ENCODE measurements at places on chromosomes 2 and 18. TPM values are rescaled to one million over a fixed set of nuclear protein-coding genes. Genes with fewer than 3 reads are reported as not detected.

GRCh38 chr2:25885933-25886332 lies 7.6 kb upstream of the ASXL2 start:
- DNase-seq = no peak

- DNase-seq = no peak
Observed at GRCh38 chr2:219713110-219713509, 85.7 kb downstream of the SLC4A3 start.

GRCh38 chr2:55136138-55136541 lies 85.9 kb upstream of the RTN4 start:
- DNase-seq = no peak

Gene SP9
- total RNA-seq = not detected

DNA sequence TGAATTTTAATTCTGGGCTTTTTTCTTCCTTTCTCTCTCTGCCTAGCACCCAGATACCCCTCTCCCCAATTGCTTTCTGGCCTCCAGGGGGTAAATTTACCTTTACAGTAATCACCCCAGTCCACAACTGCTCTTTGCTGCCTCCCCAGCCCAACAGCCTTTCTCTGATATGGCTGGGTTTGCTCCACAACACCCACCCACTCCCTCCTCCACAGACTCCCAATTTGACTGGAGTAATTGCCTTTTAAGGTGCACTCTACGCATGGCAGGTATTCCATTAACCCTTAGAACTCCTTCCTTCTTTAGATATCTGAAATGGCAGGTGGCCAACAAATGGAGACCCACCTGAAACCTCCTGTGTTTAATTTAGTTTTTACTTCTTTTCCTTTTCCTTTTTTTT lies 3.6 kb downstream of the CELF4 start:
- no peak for DNase-seq

GRCh38 chr2:38978296-38978903 lies 88.7 kb downstream of the ARHGEF33 start:
- DNase-seq = no peak

GRCh38 chr2:40360652-40361051 lies 91.2 kb downstream of the SLC8A1 start:
- DNase-seq = no peak

GRCh38 chr2:72013726-72014125 lies 133.9 kb downstream of the CYP26B1 start:
- no peak for DNase-seq

- no peak for DNase-seq
Observed at GRCh38 chr2:51107841-51108240, 75.9 kb upstream of the NRXN1 start.

DNA sequence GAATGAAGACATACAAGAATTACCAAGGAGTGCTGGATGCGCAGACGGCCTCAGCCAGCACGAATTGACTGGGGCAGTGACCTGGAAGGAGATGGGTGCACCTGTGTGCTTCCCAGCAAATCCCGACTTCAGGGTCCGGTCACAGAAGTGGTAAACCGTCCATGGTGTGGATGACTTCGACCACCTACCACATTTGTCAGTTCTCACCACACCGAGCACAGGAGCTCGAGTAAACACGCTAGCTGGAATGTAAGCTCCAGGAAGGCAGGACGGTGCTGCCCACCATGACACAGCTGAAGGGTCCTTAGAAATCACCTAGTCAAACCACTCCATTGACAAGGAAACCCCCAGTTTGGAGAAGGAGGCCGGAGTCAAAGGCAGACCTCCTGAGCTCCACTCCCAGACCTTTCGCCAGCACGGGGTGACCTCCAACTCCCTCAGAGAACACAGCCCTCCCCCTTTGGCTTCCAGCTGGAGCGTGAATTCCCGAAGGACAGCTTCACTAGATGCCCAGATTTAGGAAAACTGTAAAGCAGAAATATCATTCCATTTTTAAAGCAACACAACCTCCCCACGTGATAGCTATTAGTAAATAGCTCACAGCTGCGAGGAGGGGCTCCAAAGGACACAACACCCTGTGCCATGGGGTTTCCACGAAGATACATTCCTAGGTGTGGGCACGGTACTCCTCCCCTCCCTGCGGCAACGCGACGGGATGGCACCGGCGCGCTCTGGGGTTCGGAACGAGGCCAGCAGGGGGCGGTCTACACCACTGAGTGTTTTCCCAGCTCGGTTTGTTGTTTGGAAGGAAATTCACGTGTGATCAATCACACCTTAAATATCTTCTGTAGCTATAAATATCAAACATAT lies 34.1 kb upstream of the GNAL start:
- DNase-seq = peak; percentile 87

- DNase-seq = no peak
Observed at GRCh38 chr2:98541906-98542305, 66.4 kb downstream of the COA5 start.

Gene DSEL
- 12.2 TPM for total RNA-seq

GRCh38 chr18:9834551-9834950 lies 51.2 kb upstream of the TXNDC2 start:
- DNase-seq = no peak

Gene FSHR
- total RNA-seq = not detected

DNA sequence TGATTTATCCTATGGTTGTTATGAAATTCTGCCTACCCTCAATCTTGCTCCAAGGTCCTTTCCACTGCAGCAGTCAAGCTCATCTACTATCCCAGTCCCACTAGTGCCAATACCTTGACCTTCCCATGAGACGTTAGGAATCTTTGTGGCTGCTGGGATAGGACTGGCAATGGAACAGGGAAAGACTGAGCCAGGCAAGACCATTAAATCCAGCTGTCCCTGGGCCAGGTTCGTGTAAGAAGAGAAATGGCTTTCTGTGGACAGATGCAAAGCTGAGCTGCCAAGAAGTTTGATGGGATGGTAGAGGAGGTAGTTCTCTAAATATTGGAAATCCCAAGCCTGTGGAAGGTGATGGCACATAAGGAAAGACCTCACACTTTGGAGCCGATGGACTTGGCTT lies 50.1 kb upstream of the TMEM17 start:
- DNase-seq = no peak

Gene SPP2
- not detected for total RNA-seq

DNA sequence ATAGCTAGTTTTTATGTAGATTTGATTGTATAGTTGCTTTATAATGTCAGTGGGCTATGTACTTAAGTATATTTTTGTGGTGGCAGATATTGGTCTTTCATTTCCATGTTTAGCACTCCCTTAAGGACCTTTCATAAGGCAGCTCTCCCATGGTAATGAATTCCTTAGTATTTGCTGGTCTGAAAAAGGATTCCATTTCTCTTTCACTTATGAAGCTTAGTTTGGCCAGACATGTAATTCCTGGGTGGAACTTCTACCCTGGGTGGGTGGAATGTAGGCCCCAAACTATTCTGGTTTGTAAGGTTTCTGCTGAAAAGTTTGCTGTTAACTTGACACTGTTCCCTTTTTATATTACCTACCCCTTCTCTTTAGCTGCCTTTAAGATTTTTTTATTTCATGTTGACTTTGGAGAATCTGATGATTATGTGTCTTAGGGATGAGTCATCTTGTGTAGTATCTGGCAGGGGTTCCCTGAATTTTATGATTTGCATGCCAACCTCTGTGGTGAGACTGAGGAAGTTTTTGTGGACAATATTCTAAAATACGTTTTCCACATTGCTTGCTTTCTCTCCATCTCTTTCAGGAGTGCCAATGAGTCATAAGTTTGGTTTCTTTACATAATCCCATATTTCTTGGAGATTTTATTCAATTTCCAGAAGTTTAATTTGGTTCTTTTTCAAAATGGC lies 65.4 kb upstream of the VRK2 start:
- DNase-seq = no peak

DNA sequence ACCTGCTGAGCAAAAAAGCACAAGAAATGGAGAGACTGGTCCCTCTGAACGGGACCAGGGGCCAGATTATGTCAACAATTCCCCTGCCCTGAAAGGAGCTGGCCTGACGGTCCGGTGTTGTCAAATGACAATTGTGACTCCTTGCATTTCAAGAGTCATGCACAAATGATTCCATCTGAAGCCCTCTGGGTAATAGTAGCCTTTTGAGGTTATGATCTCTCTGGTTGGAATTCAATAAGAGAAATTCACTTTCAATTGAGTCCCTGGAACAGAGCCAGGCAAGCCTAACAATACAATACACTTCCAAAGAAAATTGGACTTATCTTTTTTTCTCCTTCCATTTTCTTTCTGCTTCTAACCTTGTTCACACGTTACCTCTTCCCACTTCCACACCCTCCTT lies 116.9 kb downstream of the C1D start:
- no peak for DNase-seq

Gene ARHGAP15
- not detected for total RNA-seq

DNA sequence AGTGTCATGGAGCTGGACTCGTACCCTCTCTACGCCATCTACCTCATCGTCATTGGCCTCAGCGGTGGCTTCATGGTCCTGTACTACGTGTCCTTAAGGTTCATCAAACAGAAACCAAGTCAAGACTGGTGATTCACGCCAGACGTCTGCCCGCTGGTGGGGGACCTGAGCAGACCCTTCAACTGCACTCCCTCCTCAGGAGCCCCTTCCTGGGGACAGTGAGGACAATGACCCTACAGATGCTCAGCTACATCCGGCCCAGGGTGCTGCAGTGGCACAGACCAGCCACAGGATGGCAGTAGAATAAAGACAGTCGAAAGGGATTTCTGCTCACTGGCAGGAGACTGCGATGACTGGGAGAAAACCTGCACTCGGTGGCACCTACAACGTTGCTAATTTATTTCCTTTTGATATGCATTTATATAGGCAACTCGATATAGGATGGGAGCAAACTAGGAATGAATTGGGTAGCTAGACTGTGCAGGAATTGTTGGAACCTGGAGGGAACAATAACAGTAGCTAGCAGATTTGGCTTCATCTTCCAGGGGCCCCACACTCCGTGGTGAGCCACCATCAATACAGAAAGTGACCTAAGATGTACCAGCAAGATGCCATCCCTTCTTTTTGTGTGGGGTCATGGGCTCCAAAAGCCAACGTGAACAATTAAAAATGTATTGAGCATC lies 39.2 kb downstream of the ABCG8 start:
- DNase-seq = peak; percentile 87

DNA sequence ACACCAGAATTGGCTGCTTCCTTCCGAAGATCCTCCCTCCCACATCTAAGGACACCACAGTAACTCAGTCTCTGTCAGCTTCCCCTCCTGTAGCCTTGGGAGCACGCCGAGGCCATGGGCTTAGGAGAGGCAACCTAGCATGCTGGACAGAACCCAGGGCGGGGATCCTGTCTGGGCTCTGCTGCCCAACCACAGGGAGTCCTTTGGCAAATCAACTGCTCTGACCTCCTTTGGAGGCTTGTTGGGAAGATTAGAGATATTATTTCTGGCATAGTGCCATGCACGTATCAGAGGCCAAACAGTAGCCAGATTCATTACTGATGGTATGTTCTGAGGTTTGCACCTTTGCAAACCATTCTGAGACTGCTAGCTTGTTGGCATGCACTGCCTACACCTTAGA lies 262.7 kb upstream of the EPAS1 start:
- no peak for DNase-seq

Gene KLHL41
- total RNA-seq = not detected

GRCh38 chr2:130850788-130851623 lies 14.3 kb downstream of the ARHGEF4 start:
- DNase-seq = no peak

- no peak for DNase-seq
Observed at GRCh38 chr2:213167271-213167930, 16.0 kb upstream of the IKZF2 start.

GRCh38 chr2:184814421-184814820 lies 216.1 kb downstream of the ZNF804A start:
- no peak for DNase-seq

DNA sequence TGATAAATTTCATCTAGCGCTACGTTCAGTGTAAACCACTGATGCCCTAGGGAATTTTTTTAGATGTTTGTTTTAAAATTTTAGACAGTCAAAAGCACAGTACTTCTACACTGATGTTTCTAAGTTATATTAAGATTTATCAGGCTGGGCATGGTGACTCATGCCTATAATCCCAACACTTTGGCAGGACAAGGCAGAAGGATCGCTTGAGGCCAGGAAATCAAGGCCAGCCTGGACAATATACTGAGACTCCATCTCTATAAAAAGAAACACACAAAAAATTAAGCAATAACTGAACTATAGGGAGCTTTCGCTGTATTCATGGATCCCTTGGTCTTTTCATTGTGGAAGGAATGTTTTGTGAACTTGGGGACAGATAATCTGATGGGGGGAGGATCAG lies 50.6 kb upstream of the MAPRE2 start:
- DNase-seq = no peak

DNA sequence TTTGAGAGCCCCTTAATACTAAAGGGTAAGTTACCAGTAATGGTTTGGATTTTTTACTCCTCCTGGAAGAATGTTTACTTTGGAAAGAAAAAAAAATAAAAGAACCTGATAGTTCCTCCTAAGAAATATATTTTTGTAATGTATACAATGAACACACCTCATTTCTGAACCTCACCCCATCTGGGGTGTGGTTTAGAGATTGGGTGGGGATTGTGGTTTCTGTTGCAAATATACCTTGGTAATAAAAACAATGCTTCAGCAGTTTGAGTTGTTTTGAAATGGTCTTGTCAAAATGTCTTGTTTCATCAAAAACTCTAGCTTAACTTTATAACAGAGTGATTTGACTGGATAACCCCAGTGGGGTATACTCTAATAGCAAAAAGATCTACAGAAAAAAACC lies 448.9 kb upstream of the MEIS1 start:
- no peak for DNase-seq

DNA sequence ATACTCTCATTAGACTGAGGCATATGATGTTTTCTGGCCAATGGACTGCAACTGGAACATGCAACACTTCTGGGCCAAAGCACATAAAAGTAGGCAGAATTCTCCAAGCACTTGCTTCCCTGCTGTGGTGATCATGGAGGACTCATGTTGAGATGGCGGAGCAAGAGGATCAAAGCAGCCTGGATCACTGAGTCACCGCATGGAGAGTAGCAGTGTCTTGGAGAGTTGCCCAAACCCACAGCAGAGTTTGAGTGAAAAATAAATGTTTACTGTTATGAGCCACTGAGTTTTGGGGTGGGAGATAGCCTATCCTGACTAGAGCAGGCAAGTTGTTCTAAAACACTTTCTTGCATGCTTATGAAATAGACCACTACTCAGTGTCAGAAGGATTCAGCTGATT lies 359.5 kb downstream of the ZNF521 start:
- DNase-seq = no peak

- DNase-seq = no peak
Observed at GRCh38 chr2:37921781-37922180, 3.3 kb upstream of the RMDN2 start.

DNA sequence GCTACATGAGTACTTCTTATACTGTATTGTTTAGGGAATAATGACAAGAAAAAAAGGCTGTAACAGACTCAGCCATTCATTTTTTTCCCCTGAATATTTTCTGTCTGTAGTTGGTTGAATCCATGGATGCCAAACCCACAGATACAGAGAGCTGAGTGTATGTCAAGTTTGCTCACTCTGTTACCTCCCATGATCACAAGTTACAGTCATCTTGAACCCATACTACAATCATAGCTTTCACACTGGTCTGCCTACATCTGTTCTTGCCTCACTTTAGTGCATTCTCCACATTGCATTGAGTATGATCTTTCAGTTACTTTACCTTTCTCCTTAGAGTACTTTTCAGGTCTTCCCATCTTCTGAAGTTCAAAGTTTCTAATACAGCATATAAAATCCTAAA lies 94.0 kb downstream of the BIRC6 start:
- DNase-seq = no peak
